H4 (cell line): ENCODE measurements at places on chromosomes 6 and 20.
A peak's percentile ranks its signal among the peaks of the same experiment; 100 is the strongest.

GRCh38 chr6:31877651-31878161 is 1.1 kb downstream of the SLC44A4 start:
- DNase-seq = no peak

GRCh38 chr20:16115911-16116552 is 457.2 kb downstream of the KIF16B start:
- no peak for DNase-seq

DNA sequence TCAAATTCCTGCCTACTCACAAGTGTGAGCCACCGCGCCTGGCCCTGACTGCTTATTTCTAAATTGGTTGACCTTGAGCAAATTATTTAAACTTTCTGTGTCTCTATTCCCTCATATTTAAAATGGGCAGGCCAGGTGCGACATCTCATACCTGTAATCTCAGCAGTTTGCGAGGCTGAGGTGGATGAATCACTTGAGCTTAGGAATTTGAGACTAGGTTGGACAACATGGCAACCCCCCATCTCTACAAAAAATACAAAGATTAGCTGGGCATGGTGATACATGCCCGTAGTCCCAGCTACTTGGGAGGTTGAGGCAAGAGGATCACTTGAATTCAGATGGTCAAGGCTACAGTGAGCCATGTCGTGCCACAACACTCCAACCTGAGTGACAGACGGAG is 26.5 kb downstream of the DCBLD1 start:
- no peak for DNase-seq

DNA sequence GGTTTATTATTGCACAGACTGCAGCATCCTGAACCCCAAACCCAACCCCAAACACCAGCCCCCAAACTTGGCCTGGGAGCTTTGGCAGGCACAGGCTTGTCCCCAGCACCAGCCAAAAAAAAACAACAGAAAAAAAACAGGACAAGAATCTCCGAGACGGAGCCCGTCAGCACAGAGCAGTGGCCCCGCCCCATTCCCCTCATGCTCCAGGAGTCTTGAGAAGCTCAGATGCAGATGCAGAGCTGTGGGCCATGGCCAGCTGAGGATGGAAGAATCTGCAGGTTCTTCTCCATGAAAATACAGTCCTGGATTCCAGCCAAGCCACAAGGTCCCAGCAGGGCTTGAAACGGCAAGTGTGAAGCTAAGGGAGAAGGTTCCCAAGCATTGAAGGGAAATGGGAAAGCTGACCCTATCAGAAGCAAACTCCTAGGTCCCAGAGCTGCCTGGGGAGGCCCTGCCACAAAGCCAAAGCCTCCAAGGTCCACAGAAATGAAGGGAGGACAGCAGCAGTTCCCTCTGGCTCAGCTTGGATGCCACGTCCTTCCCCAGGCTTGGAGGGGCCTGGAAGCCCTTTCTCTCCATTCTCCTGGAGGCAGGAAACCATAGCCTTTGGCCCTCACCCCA is 75.2 kb downstream of the JPH2 start:
- peak; percentile 21 for DNase-seq

DNA sequence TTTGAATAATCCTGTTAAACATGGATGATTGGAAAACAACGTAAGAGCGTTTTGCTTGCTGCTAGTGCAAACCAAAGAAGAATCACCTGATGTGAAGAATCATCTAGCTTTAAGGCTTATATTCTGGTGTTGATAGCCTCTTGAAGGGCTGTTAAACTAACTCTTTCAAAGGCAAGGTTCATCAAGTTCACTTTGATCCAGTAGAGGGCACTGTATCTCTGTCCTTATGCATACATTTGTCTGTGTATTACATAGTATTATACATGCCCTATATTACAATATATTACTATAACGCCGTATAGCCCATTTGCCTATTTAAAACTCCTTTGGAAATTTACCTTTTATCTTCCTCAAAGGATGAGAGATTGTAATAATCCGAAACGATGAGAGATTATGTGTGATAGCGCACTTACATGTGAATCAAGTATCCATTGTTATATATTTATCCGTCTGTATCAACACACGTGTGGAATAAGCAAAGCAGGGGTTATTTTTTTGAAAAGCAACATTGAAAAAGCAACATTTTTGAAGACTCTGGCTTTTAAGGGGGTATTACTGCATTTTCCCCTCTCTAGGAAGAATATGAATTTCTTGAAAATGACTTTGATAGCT is 50.8 kb upstream of the NRN1 start:
- peak; percentile 38 for DNase-seq

GRCh38 chr6:147508042-147508865 is at the start of gene SAMD5:
TSS of gene SAMD5 (plus strand) at chr6:147508690. CDS start at chr6:147508929, 239 bp downstream.
- DNase-seq = peak; percentile 28

- no peak for DNase-seq
Measured at GRCh38 chr6:52363228-52363867, 1.4 kb downstream of the PAQR8 start.

- no peak for DNase-seq
Measured at GRCh38 chr6:87742106-87742505, 40.1 kb upstream of the AKIRIN2 start.

- no peak for DNase-seq
Measured at GRCh38 chr20:62898970-62899632, 27.2 kb downstream of the DIDO1 start.

DNA sequence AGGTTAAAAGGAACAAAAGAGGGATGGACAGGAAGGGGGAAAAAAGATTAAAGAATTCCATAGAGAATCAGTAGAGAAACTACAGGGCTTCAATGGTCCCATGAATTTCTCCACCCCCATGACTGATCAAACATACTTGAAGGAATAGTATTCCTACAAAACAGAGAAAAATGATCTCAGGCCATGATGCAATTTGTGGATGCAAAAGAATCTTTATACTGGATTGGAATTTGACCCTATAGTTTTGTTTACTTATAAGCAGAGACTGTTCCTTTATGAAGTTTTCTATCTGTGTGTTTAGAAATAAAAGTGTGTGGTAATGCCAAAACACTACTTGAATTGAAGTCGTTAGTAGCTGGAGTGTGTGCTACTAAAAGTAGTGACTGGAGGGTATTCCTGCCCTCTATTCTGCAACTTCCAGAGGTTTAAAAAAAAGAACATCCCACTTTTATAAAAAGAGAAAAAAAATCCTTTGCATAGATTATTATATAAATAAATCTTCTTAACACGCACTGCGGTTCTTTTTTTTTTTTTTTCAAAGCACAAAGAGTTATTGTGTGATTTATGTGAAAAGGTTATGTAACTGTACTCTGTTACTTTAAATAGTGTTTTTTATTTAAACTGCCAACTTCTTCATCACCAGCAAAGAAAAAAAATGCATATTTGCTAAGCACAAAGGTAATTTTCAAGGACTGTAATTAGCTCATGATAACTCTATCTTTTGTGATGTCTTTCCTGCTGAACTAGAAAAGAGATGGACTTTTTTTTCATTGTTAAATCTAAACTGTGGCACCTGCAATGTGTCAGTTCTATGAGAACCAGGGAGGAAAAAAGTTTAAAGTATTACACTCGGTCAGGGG is 214.5 kb upstream of the CITED2 start:
- peak; percentile 70 for DNase-seq
